Effector CD8-positive, alpha-beta T cell (primary cell): ENCODE measurements at places on chromosomes 2 and 18.

DNA sequence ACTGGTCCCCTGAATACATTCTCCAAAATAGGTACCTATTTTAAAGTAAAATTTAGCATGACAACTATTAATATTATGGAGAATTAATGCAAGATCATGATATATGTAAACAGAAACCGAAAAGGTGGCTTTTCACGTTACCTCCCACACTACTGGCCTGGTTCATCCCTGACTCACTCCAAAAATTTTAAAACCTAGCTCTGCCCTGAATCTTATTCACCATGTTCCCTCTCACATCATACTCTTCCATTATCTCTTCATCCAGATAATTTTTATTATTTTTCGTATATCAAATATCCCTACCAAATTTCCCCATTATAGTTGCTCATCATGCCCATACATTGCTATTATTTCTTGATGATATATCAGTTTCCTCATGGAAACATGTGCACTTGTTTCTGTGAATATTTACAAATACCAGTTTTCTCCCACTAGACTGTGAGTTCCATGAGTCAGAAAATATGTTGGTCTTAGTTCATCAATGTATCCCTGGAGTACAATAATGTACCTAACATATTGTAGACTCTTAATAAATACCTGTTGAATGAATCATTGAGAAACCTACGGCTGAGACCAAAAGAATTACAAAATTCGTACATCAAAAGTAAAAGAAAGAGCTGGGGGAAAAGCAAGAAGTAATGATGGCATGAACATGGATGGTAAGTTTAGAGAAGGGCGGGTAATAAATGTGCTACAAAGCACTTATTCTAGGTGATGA lies 360.1 kb upstream of the CHAC2 start:
- no peak for DNase-seq

GRCh38 chr18:11654736-11655605 lies 34.1 kb upstream of the GNAL start:
- DNase-seq, result no peak

GRCh38 chr2:232876161-232876977 lies 6.3 kb downstream of the SNORC start:
- DNase-seq, result no peak

- DNase-seq, result no peak
Measured at GRCh38 chr2:239235311-239235710, 165.5 kb downstream of the HDAC4 start.

DNA sequence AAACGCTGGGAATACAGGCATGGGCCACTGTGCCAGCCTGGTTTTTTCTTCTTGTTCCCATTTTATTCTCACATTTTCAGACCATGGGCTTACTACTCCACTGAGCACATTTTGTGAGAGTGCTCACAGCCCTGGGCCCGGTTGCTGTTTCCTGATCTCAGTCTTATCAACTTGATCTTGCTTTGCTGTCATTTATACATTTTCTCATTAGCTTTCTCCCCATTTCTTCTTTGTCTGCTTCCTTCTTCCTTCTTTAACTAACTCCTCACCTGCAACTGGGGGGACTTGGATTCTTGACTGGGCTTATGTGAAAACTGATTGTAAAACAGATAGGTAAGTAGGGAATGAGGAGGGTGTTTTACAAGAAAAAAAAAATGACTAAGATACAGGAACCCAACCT lies 117.3 kb downstream of the PLB1 start:
- no peak for DNase-seq

DNA sequence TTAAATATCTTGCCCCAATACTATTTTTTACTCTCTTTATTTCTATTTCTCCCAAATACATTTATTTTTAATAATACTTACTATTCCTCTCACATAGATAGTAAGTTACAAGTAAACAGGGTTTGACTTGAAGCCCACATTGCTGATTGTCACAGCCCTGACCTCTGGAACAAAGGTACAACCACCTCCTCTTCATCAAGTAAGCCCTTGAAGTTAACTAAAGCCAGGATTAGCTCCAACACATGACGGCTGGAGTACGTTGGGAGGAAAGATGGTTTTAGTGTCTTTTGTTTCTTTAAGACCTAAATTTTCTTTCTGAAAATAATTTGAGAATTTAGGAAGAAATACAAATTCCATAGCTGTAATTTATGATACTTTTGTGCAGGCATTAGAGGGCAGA lies 949 bp downstream of the MYOM1 start:
- DNase-seq, result no peak

DNA sequence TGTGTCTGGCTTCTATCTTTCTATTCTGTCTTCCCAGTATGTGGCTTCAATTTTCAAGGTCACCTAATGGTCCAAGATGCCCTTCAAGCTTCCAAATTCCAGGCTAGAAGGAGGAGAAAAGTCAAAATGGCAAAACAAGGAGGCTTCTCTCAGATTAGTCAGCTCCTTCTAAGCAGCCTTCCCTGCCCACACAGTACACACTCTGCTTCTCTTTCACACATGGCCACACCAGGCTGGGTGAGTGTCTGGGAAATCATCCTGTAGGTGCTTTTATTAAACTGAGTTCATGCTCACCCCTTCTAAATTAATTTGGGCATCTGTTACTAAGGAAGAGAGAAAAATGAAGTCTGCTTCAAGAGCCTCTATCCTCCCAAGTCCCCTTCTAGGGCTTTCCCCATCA lies 277.2 kb upstream of the MGAT5 start:
- DNase-seq, result no peak

GRCh38 chr18:78810706-78811105 lies 168.9 kb upstream of the SALL3 start:
- DNase-seq, result no peak

DNA sequence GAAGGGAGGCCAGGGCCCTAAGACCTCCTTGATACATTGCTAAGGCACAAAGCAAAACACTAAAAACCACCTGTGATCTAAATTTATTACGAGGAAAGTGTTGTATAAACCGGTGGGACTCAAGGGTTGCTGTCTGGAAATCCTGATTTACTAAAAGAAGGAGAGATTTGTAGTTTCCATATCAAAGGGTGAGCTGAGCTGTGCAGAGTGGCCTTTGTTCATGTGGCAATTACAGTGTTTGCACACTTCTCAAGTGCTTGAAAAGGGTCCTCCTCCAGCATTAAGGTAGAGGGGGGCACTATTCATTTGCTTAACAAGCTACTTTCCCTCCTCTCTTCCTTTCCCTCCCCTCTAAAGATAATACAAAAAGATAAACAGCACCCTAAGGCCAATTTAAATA lies 30.5 kb upstream of the ITGA4 start:
- DNase-seq, result no peak

DNA sequence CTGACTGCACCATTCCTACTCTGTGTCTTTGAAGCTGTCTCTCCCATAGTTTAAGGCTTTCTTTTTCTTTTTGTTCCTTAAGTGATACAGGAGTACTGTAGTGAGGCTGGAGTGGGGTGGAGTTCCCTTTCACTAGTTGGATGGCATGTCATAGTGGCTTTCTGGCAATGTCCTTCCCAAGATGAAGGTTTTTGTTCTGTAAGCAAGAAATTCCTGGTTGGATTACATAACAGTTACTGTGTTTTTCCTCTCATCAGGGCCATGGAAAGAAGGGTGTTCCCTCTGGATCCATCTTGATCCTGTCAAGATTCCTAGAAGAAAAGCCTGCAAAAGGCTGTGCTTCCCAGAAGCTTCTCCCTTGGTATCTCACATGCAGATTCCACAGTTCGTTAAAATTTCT lies 84.2 kb downstream of the ACKR3 start:
- no peak for DNase-seq

GRCh38 chr2:16774980-16775898 lies 109.6 kb upstream of the CYRIA start:
- DNase-seq, result no peak

GRCh38 chr2:16604236-16604635 lies 61.4 kb downstream of the CYRIA start:
- no peak for DNase-seq

GRCh38 chr18:13036622-13037320 lies 45.6 kb downstream of the CEP192 start:
- no peak for DNase-seq

DNA sequence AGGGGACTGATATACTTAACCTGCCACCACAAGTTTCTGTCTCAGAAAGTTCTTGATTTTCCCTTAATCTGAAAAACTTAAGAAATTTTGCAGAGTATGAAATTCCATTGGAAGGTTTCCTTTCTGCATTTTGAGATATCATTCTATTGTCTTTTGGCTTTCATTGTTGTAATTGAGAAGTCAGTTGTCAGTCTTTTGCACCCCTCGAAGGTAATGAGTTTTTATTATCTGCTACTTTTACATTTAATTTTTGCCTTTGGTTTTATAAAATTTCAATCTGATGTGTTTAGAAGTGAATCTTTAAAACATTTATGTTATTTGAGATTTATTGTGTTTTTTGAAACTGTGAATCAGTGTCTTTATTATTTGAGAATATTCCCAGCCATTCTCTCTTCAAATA lies 4.8 kb upstream of the IL36A start:
- no peak for DNase-seq

- no peak for DNase-seq
Measured at GRCh38 chr2:220963930-220964329, 608.2 kb downstream of the EPHA4 start.

DNA sequence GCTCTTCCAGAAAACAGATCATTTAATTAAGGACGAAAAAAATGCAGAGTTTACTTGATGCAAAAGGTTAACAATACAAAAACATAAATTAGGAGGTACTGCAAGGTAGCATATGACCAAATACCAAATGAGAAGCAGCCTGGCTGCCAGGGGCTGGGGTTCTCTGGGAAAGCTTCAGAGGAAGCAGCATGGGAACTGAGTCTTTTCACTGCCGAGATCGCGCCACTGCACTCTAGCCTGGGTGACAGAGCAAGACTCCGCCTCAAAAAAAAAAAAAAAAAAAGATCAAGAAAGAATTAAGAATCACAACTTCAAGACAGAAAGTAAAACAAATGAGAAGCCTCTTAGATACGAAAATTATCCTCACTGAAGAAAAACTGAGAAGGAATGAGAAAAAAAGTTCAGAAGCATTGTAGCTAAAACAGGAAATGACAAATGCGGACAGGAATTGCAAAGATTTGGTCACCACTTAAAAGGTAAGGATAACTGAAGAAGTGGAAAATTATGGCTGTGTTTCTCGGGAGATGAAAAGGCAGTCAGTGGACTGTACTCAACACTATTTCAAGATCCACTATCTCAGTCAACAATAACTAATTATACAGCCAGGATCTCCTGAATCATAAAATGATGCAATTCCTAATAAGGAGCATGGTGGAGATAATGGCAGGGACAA lies 4.3 kb downstream of the SEPTIN10 start:
- no peak for DNase-seq
